ENCODE measurements at places on chromosomes 1 and 21. TPM values are rescaled to one million over a fixed set of nuclear protein-coding genes. Genes with fewer than 3 reads are reported as not detected.
A peak's percentile ranks its signal among the peaks of the same experiment; 100 is the strongest.

DNA sequence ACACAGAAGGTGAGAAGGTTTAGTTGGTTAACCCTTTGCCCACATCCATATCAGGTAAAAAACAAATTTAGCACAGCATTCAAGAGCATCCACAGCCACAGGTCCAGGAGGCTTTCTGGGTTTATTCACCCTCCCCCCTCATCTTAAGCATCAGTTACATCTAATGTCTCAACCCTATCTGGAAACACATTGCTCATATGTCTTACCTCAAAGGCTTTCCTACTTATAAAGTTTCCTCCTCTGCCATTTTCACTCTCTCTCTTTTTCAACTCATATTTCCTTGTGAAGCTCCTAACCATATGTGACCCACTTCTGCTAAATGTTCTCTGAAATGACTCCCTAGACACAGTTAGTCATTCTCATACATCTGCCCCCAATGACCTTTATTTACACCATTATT, 47.9 kb upstream of the RUNX1 start:
- no peak for ATAC-seq

DNA sequence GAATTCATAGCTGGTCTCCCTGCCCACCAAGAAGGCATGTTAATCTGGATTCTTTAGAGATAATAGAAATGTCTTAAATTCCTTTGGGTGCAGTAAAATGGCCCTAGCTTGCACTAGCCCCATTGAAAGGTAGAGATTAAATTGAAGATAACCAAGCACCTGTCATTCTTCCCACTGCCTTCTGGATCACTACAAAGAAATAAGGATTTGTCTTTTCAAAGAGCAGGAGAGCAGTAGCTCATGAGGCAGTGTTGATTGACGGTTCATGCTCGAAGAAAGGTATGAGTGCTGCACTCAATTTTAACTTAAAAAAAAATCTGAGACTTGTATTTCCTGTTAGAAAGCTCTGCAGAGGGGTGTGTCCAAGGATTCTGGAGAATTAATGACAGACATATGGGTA, 74.9 kb upstream of the F3 start:
- peak; percentile 48 for ATAC-seq

- ATAC-seq = no peak
These were observed 78.0 kb downstream of the LAMC2 start for GRCh38 chr1:183263886-183264602.

DNA sequence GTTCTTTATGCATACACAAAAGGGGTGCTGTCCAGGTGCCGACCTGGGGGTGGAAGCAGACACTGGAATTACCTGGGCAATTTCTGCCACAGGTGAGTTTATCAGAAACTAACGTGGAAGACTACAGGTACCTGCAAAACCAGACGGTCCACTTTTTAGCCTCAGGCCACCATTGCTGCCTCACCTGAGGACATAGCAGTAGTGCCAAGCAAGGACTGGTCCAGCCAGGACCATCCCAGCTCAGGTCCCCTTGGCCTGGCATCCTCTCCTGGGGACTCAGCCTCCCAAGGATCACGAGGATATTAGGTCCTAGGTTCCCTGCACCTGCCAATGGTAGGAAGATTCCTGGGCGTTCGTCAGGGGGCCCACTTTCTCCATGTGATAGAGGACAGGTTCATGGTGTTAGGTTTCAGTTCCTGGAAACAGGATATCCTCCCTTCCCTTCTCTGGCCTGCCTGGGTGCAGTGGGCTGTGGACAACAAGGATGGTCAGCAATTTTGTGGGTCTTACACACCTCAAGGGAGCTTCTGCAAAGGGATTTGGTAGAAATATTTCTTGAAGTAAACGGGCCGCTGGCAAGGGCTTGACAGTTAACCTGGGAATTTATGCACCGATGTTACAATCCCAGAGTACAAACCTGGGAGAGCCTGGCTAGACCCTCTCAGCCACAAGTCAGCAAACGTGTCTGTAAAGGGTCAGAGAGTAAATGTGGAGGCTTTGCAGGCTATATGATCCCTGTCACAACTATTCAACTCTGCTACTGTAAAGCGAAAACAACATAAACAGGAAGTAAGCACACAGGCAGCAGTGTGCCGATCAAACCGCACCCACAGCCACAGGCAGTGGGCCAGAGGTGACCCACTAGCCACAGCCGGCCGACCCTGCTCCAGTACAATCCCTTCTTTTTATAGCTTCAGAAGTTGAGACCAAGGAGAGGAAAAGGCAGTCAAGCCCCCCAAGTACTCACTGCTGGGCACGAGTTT, 71.4 kb upstream of the RAB4A start:
- ATAC-seq = peak; percentile 40

DNA sequence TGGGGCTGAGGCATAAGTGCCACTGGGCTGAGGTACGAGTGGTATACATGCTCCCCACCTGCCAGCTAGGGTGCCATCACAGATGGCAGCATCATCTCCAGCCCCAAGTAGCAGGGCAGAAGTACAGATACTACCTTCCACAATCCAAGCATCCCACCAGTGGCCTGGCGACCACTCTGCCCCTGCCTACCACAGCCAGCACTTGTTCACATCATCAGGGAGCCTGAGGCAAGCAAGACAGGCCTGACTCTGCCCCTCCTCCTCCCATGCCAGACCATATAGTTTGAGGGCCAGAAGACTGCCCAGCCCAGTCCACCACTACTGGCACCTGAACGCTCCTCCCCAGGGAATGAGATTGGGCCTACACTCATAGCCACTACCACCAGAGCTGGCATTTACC, 84.6 kb downstream of the SPATA6 start:
- ATAC-seq = no peak

DNA sequence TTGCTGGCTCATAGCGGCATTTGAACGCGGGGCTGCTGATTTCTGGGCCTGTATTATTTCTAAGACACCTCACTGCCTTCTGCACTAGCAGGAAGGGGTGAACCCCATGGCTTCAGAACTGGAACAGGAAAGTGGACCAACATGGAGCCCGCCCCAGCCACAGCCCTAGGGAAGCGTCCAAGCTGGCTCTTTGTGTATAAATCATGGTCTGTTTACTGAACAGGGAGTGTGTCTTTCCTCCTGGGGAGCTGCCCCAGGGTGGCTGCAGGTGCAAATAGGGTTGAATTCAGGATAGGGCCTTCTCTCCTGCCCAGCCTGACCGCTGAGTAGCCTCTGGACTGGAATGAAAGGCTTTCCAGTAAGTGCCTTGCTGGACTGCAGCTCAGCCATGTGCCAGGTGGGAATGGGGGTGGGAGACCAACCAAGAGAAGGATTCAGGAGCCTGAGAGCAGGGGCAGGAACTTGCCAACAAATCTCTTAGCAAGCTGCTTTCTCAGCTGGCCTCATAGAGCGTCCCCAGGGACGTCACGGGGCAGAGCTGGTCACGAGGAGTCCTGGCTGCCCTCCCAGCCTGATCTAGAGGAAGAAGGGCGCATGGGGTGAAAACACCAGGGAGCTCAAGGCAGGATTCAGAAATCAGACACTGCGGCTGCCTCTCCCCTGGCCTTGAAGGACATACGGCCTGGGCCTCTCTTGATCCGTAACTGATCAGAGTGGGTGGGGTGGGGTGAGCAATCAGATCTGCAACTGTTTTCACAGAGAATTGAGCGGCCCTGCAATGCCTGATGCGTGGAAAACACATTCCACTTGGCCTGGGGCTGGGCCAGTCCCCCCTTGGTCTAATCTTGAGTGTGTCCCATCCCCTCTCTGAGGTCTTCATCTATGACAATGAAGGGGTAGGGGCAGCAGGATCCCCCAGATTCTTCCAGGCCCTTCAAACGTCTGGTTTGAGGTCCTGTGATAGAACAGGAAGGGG, 56.5 kb upstream of the SELENON start:
- peak; percentile 16 for ATAC-seq

DNA sequence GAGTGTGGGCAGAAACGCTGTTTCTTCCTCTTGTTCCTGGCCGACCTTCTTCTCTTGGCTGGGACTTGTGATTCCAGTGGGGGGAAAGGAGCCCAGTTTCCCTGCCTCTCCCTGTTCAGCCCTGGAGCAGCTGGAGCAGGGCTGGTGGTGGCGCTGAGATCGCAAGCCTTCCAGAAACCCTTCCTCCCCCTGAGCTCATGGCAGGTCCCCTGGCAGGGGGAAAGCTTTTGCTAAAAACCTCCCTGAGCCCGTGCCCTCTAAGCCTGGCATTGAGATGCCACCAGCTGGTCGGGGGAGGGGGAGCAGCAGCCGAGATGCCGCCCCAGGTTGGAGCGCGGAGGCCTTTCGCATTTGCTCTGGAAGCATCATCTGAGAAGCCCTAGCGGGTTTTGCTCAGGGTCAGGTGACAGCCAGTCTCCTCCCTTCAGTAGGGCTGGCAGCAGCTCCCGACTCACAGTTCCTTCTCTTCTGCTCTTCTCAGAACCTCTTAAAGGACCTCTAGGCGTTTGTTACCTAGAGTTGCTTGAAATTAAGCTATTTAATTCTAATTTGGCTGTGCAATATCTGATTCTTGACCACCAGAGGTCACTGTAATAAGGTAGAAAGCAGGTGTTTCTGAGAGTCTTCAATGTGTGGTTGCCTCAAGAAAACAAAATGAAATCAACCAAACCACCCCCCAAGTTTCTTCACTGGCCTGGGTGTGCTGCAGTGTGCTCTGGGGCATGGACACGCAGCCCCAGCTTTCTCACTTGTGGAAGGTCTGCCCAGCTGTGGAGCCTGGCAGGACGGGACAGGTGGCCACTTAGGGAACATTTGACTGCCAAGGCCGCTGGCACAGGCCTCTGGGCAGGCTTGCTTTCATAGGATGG, 257.3 kb downstream of the CAMTA1 start:
- ATAC-seq = no peak

DNA sequence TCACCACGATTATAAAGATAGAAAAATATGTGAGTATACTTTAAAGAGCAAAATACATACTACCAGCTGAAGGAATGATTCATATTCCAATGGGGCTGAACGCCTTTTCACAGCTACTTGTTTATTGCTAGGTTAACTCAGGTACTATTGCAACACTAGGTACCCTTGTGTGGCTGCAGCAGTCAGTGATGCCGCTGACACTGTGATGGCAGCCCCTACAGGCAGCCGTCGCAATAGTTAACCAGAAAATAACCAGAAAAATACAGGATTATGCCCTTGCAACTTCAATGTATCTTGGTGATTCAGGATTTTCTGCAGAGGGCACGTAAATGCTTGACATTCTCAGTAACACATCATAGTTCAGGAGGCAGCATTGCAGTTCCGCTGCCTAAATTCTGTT, 1.6 kb upstream of the MARK1 start:
- ATAC-seq = no peak

GRCh38 chr1:41409825-41410224, 48.6 kb downstream of the FOXO6 start:
- no peak for ATAC-seq

DNA sequence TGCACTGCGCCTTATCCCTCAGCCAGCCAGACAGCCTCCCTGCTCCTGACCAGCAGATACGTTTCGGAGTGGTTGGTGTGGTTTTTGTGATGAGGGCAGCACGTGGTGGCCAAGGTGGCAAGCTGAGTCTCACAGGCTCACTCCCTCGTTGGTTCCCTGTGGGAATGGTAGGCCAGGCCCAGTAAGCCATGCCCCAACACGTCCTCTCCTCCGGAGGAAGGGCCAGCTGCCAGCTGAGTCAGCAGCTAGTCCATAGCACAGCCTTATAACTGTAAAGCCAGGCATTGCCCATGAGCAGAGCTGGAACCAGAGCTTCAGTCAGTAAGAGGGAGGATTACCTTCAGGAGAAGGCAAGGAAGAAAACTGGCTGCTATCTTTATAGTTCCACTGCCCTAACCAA, 29.5 kb downstream of the SZRD1 start:
- ATAC-seq = peak; percentile 97

DNA sequence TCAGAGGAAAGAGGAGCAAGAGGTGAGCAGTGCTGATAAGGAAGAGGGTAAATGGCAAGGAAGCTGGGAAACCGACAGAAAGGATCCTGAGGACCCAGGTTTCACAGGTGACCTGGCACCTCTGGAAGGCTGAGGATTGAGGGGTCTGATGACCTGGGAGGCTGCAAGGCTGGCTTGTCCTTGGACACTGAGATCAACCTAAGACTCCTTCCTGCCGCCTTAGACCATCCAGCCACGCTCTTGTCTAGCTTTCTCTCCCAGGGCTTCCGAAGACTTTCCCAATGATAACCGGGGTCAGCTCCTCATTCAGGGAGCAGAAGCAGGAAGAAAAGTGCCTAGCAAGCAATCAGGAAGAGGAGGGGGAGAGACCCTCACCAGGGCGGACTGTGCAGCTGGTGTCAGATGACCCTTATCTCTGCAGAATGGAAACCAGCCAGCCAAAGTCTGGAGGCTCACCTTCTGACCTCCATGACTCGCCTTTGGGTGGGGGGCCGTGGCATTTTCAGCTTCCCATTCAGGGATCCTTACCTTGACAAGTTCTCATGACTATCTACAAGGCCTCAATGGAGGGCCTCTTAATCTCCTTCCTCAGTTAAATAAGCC, 77.7 kb downstream of the CAPZB start:
- ATAC-seq = no peak

DNA sequence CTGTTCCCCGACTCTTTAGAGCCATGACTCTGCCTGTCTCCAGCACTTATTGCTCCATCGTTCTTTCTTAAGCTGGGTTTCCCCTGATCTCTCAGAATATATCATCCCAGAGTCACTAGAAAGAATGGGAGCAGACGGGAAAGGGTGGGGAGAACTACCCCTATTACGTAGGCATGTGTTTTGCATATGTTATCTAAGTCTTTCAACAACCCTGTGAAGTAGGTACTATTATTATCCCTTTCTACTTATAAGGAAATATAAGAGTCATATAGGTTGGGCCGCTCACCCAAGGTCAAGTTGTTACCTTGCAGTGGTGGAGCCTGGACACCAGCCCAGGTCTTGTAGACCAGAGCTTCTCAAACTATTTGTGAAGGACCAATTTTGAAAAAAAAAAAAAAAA, 38.7 kb downstream of the ELF3 start:
- ATAC-seq = peak; percentile 63

The YY1AP1 gene
- 40.3 TPM for total RNA-seq

The PCNX2 gene
- 11.5 TPM for total RNA-seq

The KCNA3 gene
- total RNA-seq = 0.28 TPM

The ZNF436 gene
- total RNA-seq = 23.7 TPM

The SLC25A34 gene
- total RNA-seq = 0.68 TPM

The EDARADD gene
- 4.3 TPM for total RNA-seq

The PLPPR5 gene
- total RNA-seq = not detected

The SPRR4 gene
- not detected for total RNA-seq
